Psoas muscle (tissue), 8 donors: ENCODE measurements at places on chromosomes 1 and 21. TPM values are rescaled to one million over a fixed set of nuclear protein-coding genes. Genes with fewer than 3 reads are reported as not detected.

GOLT1A gene
- not detected for total RNA-seq

AMPD1 gene
- total RNA-seq: 73.4 TPM

PTPN7 gene
- 1.0 TPM for total RNA-seq

LCE1B gene
- not detected for total RNA-seq

ACTL8 gene
- not detected for total RNA-seq

PPM1J gene
- 5.8 TPM for total RNA-seq

TEX38 gene
- not detected for total RNA-seq

ELAVL4 gene
- not detected for total RNA-seq

DNA sequence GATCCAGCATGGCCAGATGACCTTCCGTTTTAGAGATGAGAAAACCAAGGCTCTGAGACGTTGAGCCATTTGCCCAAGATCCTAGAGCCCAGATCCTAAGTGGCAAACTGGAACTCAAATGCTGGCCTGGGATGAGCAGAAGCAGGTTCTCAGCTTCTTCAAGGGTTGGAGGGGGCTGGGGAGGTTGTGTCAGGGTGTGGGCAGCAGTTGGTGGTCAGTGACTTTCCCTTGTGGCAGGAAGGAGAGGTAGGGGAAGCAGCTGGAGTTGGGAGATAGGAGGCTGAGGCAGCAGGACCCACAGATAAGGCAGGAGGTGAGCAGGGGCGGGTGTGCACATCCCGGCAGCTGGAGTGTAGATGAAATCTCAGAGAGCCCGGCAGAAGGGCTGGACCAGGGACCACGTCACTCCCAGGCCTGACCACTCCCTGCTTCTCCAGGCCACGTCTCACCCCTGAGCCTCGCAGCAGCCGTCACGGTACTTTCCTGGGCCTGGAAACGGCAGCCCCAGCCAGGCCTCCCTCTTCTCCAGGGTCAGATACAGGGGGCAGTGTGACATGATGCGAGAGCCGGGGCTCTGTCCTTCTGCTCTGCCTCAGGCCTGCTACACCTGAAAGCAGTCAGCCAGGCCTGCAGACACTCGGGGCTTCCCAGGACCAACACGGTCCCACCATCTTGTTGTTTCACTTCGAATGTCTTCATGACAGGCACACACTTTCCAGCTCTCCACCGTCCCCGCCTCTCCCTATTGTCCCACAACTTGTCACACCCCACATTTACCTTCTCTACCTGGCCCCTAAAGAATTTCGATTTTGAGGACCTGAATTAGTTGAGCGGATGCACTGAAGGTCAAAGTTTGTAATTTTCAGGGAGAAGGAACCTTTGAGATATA lies 11.5 kb upstream of the LAPTM5 start:
- DNase-seq: no peak
- H3K4me3 ChIP-seq: no peak overlapping the region
- H3K4me1 ChIP-seq: peaks cover 2% of the 10 kb centered on the region
- H3K27me3 ChIP-seq: no peaks in the 10 kb centered on the region
- H3K27ac ChIP-seq: no peak overlapping the region
- H3K36me3 ChIP-seq: no peaks in the 10 kb centered on the region

DNA sequence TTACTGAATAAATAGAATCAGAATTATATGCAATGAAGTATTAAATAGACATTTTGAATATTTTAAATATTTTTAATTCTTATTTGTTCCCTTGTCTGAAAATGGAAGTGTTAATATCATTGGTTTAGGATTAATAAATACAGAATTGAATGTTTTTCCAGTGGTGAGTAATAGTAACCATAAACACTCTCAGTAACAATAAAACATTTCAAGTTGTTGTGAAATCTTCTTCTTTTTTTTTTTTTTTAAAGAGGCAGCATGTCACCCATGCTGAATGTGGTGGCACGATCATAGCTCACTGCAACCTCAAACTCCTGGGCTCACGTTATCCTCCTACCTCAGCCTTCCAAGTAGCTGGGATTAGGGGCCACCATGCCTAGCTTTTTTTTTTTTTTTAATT lies 86.2 kb upstream of the ZBTB18 start:
- no peak overlapping the region for H3K4me3 ChIP-seq
- no peaks in the 10 kb centered on the region for H3K36me3 ChIP-seq
- no peak for DNase-seq

DNA sequence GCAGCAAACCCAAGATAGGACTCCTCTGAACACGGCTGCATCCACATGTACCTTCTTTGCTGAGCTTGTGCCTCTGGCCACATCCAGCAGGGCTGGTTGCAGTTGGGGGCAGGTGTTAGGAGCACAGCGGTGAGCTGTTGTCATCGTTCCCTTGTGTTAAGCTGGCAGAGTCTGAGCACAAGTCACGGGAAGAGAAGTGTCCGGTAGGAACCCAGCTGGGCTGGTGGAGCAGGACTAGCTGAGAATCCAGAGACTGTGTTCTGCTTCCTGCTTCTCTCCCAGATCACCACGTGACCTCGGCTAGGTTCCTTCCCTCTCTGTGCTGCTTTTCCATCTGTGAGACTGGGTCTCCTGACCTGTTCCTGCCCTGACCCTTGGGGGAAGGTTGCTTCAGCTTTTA lies 105.1 kb downstream of the PCBP3 start:
- H3K27me3 ChIP-seq: no peaks in the 10 kb centered on the region
- peaks cover 9% of the 10 kb centered on the region for H3K4me1 ChIP-seq
- no peak overlapping the region for H3K27ac ChIP-seq
- H3K36me3 ChIP-seq: no peaks in the 10 kb centered on the region

GRCh38 chr1:18299441-18300338 lies 181.0 kb upstream of the KLHDC7A start:
- H3K4me1 ChIP-seq: no peaks in the 10 kb centered on the region
- H3K36me3 ChIP-seq: no peaks in the 10 kb centered on the region
- peaks cover 19% of the 10 kb centered on the region for H3K27me3 ChIP-seq
- H3K27ac ChIP-seq: no peak overlapping the region

DNA sequence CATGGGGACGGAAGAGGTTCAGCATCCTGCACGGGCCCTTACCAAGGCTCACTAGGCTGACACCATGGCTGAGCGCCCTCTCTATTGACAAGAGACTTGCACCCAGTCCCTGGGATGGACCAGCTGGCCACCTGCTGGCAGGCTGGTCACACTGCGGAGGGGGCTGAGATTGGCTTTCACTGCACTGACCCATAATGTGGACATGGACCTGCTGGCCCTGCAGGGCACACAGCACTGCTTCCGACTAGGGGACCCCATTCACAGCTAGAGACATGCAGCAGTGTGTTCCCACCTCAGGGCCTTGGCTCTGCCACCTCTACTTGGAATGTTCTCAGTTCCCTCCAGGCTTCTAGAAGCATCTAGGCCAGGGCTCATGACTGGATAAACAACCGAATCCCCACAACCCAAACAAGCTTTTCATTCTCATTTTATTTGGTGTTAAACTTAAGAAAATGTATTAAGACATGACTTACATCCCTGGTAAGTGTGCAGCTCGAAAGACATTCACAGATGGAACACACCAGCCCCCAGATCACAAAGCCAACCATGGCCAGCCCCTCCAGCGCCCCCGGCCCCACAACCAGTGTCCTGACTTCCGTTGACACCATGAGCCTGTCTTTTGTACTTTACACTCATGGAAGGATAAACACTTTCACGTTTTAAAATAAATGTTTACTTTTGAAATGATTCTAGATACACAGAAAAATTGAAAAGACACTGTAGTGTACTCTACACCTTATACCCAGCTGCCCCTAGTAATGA lies 9.3 kb upstream of the SRARP start:
- H3K27me3 ChIP-seq: no peaks in the 10 kb centered on the region
- H3K4me1 ChIP-seq: no peaks in the 10 kb centered on the region
- peak; percentile 68 for DNase-seq
- no peak overlapping the region for H3K27ac ChIP-seq

DNA sequence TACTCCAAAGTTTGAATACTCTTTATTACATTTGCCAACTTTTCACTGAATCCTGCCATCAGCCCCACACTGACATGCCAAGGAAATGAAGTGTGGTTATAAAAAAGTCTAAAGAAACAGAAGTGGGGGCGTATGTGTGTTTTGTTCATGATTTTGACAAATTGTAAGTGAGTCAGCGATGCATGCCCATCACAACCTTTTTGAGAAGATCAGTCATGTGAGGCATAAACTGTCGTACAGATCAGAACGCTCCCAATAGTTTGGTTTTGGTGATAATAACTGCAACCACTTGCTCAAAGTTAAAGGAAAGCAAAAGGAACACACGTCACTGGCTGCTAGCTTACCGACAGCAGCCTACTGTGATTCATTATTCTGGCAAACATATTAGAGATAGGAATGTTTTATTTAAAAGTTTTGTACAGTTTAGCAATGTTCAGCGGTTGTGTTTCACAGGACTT lies 95.6 kb downstream of the RGS2 start:
- H3K27ac ChIP-seq: no peak overlapping the region
- DNase-seq: no peak
- H3K27me3 ChIP-seq: no peaks in the 10 kb centered on the region
- H3K36me3 ChIP-seq: no peaks in the 10 kb centered on the region
- H3K4me3 ChIP-seq: no peak overlapping the region

DNA sequence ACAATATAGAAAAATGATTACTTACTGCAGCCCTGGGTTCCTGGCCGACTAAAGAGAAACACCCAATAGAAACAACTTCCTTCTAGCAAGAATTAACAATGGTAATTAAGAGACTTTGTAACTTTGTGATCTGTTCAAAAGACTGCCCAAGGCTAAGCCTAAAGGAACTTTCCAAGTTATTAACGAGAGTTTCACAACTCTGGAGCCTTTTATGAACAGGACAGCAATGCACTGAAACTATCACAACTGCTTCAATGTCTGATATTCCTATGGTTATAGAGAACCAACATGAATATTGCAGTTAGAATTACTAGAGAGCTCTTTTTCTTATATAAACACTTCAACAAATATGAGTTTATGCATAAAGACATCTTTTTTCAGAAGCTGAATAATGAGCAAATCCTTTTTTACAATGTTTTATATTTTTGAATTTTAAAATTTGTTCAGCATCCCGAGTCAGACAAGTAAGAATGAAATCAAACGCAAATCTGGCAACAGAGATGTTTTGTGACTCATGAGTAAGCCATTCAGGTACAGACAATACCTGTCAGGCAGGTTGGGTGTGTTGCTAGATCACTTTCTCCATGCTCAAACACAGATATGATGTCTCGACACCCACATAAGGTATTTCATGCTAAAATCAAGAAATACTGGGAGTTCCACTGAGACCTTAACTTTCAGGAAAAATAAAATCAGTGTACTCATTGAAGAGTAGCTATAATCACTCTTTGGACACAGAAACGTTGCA lies 22.2 kb upstream of the KCNJ15 start:
- no peaks in the 10 kb centered on the region for H3K4me1 ChIP-seq
- no peak for DNase-seq
- no peak overlapping the region for H3K27ac ChIP-seq

DNA sequence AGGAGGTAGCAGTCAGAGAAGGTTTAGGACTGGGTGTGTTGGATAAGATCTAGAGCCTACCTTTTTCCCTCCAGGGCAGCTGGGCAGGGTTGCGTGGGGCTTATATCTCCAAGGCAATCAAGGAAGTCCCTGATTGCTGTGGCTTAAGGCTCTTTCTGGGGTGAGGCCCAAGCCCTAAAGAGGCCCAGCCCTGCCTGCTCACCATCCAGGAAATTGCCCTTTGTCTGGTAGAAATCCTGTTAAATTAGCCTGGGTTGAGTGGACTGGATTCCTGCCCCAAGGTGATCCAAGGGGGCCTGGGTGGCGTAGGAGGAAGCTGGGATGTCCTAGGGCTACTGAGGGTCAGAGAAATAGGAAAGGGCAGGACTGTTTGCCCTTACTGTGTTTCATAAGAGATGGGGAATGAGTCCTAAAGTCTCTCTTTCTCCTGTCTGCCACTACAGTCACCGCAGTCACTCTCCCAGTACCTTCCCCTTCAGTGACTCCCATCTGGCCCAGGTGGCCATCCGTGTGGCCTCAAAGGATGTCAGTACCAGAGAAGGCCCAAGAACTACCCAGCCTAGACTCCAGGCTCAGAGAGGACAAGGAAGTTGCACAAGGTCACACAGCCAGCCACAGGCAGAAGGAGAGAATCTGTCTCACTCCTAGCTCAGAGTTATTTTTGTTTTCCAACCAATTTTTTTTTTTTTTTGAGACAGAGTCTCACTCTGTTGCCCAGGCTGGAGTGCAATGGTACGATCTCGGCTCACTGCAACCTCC lies 25.8 kb downstream of the MFSD2A start:
- no peak overlapping the region for H3K27ac ChIP-seq
- no peaks in the 10 kb centered on the region for H3K27me3 ChIP-seq
- no peak for DNase-seq
- no peaks in the 10 kb centered on the region for H3K36me3 ChIP-seq
- no peaks in the 10 kb centered on the region for H3K4me1 ChIP-seq
- H3K4me3 ChIP-seq: no peak overlapping the region

- no peak for DNase-seq
- H3K4me3 ChIP-seq: no peak overlapping the region
- H3K36me3 ChIP-seq: no peaks in the 10 kb centered on the region
- H3K27ac ChIP-seq: no peak overlapping the region
- H3K4me1 ChIP-seq: no peaks in the 10 kb centered on the region
These were observed 92.0 kb upstream of the S1PR1 start for GRCh38 chr1:101144671-101145448.

DNA sequence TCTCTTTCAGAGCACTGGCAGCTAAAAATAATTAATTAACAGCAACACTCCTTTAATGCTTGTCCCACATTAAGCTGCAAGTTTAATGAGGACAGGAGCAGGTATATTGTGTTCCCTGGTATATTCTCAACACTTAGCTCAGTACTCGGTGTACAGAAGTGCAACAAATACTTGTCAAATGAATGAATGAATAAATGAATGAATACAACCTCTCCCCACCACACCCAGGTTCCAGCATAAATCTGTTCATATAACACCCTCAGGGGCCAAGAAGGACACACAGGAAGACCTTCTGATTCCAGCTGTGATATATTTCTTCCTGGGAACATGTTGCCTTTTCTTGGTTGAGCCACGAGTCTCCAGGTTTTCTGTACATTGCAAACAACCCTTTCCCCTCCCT lies 38.1 kb upstream of the RD3 start:
- no peaks in the 10 kb centered on the region for H3K27me3 ChIP-seq
- no peaks in the 10 kb centered on the region for H3K36me3 ChIP-seq
- DNase-seq: no peak
- H3K4me3 ChIP-seq: no peak overlapping the region

DNA sequence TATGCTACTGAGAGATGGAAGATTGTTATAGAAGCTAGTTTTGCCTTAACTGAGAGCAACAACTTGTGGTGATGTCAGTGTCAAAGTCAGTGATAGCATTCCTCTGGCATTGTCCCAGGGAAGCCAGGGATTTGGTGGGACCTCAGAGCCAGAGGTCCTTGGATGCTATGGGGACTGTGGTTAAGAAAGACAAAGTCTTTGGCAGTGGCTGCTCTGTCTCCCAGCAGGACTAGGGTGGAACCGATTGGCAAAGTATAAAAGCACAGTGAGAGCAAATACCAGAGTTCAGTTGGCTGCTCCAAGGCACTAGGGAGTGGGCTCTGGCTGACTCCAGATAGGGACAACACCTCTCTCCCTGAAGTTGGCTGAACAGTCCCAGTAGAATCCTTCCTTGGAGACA lies 104.8 kb downstream of the GDAP2 start:
- no peak overlapping the region for H3K27ac ChIP-seq
- H3K36me3 ChIP-seq: no peaks in the 10 kb centered on the region
- no peak overlapping the region for H3K4me3 ChIP-seq
- peaks cover 14% of the 10 kb centered on the region for H3K4me1 ChIP-seq
- no peaks in the 10 kb centered on the region for H3K27me3 ChIP-seq
